NCI-H82 (cell line): ENCODE measurements at places on chromosomes 5 and 9.

- DNase-seq, result no peak
These were observed 31.2 kb downstream of the NR3C1 start for GRCh38 chr5:143372187-143372829.

DNA sequence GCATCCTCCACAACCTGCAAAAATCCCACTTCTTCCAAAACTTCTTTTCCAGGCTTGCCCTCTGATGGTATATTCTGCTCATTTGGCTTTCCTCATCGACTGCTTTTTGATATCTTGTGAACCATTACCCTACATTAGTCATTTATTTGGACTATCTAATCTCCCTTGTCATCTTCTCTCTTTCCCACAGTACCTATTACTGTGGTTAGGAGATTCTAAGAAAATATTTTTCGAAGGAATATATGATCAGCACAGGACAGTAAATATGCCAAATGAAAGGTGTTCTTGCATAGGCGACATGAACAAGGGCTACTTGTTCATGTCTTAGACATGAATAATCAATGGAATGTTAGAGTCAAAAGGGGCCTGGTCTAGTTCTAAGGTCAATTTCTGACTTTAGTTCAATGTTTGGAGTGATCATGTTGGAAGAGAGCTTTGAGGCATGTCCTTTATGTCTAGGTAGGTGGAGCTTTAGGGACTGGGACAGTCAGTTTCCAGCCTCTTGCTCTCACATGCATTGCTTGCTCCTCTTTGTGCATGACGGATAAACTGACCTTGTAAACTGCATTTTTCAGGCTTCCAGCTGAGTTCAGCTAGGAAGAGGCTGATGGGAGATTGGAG, 243.4 kb upstream of the RPS23 start:
- DNase-seq, result no peak

DNA sequence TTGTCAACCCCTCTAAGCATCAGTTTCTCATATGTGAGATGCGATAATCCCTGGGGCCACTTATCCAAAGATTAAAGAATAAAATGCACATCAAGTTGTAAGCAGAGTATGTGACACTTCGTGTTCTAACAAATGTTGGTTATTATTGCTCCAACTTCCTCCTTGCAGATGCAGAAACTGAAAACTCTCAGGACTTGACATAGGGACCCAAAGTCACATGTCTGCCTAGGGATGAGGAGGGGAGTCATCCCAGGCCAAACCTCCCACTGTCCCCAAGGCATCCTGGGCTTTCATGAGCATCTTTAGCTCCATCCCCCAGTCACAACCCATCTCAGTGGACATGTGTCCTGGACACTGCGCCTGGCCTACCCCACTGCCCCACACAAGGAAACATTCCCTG, 27.5 kb upstream of the SYK start:
- no peak for DNase-seq

DNA sequence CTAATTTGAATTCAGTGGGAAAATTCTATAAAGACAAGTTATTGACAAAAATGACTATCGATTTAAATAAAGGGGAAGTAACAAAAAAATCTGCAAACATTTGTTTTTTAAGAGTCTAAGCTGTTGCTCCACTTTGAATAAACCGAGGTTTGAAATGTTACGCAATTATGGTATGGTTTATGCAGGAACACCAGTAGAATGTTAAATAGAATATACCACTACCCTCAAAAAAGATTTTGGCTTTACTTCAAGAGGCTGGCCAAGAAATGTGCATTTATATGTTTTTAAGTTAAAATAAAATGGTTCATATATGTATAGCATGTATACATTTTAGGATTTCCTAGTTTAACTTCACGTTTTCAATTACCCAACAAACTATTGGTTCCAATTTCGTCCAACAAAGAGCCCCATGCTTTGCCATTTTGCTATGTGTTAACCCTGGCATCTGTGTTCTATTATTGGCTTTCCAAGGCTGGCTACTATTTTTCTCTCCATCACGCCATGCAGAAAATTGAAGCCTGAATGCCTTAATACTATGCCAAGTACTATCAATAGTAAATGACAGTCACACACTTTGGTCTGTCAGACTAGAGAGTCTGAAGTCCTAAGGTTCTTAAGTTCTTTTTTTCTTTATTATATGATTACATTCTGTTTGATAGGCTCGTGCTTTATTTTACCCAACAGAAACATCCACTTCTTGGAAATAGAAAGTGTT, 171.2 kb downstream of the BRINP1 start:
- no peak for DNase-seq

- no peak for DNase-seq
These were observed 49.9 kb downstream of the ZSWIM6 start for GRCh38 chr5:61381968-61382367.

DNA sequence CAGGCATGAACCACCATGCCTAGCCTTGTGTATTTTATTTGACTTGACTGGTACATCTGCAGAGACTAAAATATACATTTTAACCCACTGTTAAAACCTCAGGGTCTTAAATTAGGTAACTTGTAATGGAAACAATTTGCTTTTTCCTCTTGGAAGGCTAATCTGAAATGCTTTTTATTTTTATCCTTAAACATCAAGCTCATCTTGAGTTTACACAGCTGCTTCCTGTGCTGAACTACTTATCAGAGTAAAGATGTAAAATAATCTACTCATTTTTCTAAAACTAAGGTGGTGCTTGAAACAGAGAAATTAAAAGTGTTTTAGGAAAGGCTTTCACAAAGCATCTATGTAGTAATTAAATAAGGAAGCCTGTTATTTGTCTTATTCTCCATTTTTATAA, 144.1 kb downstream of the ENTREP1 start:
- DNase-seq, result no peak

DNA sequence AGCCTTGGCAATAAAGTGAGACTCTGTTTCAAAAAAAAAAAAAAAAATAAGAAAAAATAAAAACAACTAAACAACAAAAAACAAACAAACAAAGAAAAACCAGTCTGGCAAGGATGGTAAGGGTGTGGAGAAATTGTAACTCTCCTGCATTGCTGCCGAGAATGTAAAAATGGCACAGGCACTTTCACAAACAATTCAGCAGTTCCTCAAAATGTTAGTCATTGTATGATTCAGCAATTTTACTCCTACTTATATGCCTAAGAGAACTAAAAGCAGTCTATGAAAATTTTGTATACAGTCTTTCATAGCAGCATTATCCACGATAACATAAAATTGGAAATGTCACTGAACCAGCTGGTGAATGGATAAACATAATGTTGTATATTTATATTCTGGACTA, 280.4 kb downstream of the CDH9 start:
- DNase-seq, result no peak

DNA sequence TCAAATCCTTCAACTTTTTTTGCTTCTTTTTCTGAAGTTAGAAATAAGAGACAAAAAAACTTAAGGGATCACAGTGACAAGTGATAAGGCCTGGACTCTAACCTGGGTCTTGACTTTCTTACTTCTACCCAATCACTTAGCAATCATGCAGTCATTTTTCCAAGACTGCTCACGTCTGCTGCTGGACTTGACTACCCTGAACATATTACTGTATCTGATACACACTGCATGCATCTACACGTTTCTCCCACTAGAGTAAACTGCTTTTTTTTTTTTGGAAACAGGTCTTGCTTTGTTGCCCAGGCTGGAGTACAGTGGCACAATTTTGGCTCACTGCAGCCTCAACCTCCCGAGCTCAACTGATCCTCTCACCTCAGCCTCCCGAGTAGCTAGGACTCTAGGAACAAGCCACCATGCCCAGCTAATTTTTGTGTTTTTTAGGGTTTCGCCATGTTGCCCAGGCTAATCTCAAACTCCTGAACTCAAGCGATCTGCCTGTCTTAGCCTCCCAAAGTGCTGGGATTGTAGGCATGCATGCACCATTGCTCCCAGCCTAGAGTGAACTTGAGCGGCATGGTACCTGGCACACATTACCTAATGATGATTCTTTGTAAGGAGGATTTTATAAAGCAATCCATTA, 7.4 kb downstream of the PLIN2 start:
- DNase-seq, result no peak
